ENCODE measurements at places on chromosomes 4 and X.

- ATAC-seq, result no peak
These were observed 4.3 kb upstream of the DDX60L start for GRCh38 chr4:168484626-168485025.

GRCh38 chr4:109411964-109412363 is 21.7 kb upstream of the SEC24B start:
- no peak for ATAC-seq

DNA sequence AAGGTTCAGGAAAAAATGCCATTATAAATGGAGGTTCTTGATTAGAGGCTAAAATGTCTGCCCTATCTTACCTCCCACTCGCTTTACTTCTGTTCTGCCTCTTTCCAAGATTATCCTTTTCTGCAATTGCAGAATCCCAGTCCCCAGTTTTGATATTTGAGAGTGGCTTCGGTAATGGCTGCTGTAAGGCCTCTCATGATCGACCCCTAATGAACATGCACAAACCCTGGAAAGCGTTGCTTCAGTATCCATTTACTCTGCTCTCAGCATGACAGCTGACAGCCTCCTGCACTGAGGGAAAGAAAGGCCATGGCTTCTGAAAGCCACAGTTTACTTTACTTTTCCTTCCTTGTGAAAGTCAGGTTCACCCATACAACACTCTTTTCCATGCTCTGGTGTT is 325.4 kb upstream of the GALNT7 start:
- no peak for ATAC-seq

DNA sequence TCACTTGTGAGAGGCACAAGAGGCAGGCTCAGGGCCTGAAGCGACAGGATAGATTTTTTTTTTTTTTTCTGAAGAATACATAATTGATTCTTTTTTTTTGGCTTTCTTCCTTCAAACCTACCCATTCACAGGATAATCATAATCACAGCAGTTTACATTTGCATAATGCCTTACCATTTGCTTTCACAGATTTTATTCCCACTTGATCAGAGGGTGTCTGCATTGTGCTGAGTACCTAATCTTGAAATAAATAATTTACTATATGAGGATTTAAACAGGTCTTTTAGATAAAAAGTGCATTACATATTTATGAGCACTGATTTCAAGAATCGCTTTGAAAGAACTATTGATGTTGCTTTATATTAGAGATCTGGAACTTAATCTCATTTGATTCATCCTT is 219.3 kb downstream of the SPRY1 start:
- ATAC-seq, result no peak

DNA sequence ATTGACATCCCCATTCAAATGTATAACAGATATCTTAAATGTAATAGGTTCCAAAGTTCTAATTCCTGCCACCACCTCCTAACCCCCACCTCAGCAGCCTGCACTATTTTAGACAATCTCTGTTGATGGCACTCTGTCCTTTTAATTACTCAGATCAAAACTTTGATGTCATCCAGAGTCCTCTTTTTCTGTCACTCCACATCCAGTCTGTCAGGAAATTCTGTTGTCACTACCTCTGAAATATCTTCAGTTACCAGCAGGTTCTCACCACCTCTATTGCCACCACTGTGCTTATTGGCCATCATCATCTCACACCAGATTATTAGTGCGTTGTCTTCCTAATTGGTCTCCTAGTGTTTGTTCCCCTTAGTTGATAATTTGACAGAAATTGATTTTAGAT is 76.2 kb downstream of the PTPN13 start:
- peak; percentile 78 for ATAC-seq

DNA sequence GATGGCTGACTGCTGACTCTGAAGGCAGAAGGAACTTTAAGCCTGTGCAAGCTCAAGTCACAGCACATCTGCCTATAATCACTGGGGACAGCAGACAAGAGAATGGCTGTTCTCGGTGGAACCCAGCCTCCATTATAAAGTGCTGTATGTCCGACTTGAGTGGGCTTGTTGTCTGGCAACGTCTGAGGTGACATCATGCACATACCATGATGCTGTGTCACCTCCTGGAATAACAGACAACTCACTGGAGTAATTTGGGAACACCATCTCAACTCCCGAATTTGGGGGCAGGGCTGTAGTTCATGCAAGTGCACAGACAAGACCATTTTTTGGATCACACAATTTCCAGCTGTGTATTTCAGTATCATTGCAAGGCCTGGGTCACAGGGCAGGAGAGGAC is 59.8 kb upstream of the GPM6B start:
- no peak for ATAC-seq

DNA sequence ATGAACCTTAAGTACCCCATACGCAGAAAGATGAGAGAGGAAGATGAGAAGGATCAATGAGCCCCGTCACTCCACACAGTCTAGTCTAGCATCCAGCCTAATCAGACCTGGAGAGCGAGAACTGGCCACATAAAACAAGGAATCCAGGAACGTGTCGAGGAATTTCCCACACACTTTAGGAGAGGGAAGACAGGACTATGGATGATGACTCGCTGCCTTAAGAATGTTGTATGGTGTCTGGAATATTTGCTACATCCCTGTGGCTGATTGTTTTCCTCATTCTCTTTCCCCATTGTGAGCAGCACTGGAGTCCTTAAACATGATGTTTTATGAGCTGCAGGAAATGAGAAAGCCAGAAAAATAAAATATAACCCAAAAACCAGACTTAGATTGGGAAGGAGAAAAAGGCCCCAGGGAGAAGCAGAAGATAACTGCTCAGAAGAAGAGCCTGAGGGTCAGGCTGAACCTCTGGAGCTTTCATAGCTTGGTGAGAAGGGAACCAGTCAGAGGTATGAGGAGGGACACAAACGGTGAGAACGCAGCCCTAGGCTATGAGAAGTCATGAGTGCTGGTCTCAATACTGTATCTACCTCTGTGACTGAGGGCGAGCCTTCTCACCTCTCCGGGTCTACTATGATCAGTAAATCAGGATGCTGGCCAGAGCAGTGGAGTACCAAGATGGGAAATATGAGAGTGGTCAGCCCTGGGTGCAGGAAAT is 139.5 kb upstream of the NOCT start:
- ATAC-seq, result no peak

DNA sequence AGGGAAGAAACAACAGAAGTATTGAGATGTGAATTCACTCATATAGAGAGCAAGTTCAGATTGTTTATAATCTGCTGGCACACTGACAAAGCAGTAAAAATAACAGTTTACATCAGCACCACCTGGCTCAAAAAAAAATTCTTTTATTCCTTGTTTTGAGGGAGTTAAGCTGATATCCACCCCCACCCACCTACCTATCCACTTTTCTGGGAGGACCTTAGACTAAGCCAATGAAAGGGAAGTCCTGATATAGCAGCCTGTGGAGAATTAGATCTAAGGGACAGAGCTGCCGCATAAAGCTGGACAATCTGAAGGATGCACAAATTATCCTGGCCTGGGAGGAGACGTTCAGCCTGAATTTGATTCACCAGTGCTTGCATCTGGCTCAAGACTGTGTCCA is 264.5 kb downstream of the RCHY1 start:
- ATAC-seq, result no peak

DNA sequence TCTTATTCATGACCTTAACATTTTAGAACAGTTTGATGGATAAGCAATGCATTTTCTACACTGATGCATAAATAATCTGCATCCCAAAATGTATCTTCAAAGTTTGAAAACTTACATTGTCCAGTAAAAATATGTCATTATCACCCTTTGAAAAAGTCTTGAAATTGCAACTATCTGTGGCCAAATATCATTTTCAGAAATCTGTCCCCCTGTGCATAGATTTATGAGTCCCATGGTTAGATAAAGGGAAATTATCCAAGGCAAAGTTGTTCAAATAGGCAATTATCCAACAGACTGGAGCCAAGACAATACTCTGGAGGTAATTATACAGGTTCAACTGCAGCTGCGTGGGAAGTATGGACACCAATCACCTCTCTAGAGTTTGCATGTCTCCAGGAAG is 182.5 kb upstream of the INTU start:
- ATAC-seq, result no peak

GRCh38 chr4:156799121-156799589 is 172.4 kb downstream of the PDGFC start:
- ATAC-seq, result no peak

Data from activated T-helper 17 cell treated with anti-CD3 and anti-CD28 coated beads, Interleukin-2, amount 50 U/mL, for 72 hours (primary cell).